HCT116 (cell line): ENCODE measurements at places on chromosomes 16 and 17. TPM values are rescaled to one million over a fixed set of nuclear protein-coding genes. Genes with fewer than 3 reads are reported as not detected.

DNA sequence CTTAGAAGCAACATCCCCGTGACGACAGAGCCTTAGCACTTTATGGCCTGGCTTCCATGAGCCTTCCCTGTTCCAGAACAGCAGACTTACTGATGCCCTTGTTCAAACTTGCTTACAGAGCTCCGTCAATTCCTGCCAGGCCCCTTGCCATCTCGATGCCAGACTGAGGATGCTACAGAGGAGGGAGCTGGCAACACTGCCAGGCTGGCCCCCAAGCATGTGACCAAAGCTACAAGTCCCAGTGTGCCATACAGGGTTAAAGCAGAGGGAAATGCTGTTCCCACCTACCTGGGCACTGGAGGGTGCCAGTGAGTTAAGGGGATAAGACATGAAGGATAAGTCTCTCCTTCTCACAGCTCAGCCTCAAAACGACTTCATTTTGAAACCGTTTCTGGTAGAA lies 33.5 kb upstream of the SREBF1 start:
- no peak for DNase-seq

DNA sequence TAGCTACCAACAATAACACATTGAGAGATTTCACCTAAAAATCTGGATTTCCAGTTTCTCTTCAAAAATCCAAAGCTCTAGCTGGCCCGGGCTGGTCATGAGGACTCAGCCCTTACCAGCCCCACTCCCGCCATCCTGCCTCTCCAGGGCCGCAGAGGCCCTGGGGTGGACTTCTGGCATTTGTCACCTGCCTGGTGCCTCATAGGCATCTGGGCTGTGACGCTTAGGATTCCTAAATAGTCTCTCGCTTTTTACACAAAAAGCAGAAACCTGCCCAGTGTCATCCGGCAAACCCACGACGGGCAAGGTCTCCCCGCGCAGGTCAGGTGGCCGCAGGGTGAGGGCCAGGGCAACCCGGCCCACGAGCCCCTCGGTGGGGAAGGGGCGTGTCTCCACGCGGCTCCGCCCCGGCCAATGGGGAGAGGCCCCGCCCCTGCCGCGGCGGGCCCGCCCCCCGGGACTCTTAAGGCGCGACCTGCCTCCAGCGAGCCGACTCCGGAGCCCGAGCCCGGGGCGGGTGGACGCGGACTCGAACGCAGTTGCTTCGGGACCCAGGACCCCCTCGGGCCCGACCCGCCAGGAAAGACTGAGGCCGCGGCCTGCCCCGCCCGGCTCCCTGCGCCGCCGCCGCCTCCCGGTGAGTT lies at the start of gene VASN:
TSS of gene VASN (plus strand) at position 492 of the 644 bp plus-strand sequence. CDS start 9,030 bp downstream, outside the sequence.
- DNase-seq, result peak; percentile 40

GRCh38 chr17:15457723-15458094 lies 9.7 kb downstream of the CDRT4 start:
- DNase-seq, result no peak

GRCh38 chr17:48307814-48308411 lies 122.1 kb downstream of the SKAP1 start:
- DNase-seq, result peak; percentile 78

DNA sequence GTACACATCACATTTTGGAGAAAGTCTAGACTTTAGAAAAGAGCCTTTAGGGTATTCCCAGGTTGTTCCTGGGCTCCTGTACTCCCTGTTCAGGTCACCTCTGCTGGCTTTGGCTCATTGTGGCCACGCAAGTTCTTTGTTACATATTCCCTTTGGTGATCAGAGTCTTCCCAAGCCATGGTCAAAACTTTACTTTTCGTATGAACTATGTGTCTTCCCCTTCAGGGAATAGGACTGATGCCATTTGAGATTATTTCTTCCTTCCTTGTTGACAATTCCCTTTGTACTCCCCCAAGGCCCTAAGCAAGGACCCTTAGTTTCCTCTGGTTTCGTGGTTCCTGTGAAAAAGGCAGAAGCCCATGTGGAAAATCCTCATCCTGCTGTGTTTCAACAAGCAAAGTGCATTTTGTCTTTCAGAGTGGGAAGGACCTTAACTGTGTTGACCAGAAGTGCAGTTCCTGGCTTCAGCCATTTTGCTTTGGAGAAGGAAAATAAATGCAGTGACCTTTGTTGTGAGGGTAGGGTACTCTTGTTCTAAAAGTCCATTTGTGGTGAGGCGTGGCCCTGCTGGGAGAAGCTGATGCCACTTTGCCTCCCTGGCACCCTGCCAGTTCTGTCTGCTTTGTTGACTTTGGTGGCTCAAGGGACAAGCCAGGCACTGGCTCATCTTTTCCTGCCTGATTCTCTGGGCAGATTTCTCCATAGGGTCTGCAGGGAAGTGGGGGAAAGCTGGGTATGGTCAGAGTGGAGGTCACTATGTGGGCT lies 55.1 kb downstream of the ZNRF1 start:
- peak; percentile 40 for DNase-seq

DNA sequence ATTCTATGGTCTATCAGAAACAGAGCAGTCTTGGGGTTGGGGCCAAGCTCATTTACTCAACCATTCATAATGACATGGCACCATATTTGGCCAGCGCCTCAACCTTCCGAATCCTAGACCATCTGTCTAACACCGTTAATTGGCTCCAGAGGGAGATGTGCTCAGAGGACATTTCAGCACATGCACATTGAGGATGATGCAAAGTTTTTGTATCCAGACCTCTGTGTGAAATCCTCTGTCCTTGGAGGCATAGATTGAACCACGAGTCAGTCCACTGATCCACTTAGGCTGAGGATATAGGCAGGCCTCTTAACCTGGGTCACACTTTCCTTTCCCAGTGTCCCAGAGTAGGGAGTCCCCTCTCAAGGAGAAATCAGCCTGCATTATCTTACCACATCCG lies 85.5 kb downstream of the SHISA6 start:
- no peak for DNase-seq

DNA sequence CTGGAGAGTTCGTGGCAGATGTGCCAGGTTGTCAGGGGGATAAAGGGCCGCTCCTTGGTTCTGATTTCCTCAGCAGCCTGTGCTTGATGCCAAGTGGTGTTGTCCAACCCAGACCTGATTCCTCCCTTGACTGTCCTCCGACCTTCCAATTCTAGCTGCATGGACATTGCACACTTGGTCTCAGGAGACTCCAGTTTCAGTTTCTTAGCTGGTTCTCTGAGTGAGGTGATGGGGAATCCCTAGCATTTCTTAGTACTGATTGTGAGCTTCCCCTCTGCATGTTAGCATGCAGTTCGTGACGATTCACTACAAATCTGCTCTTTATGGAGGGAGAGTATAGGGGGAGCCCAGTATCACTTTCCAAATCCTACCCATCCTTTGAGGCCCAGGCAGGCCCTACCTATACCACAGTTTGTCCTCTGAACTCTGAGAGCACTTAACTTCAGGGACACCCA lies 12.4 kb upstream of the CCR7 start:
- no peak for DNase-seq

- no peak for DNase-seq
These were observed 162.4 kb downstream of the PPM1E start for GRCh38 chr17:58918072-58918471.

DNA sequence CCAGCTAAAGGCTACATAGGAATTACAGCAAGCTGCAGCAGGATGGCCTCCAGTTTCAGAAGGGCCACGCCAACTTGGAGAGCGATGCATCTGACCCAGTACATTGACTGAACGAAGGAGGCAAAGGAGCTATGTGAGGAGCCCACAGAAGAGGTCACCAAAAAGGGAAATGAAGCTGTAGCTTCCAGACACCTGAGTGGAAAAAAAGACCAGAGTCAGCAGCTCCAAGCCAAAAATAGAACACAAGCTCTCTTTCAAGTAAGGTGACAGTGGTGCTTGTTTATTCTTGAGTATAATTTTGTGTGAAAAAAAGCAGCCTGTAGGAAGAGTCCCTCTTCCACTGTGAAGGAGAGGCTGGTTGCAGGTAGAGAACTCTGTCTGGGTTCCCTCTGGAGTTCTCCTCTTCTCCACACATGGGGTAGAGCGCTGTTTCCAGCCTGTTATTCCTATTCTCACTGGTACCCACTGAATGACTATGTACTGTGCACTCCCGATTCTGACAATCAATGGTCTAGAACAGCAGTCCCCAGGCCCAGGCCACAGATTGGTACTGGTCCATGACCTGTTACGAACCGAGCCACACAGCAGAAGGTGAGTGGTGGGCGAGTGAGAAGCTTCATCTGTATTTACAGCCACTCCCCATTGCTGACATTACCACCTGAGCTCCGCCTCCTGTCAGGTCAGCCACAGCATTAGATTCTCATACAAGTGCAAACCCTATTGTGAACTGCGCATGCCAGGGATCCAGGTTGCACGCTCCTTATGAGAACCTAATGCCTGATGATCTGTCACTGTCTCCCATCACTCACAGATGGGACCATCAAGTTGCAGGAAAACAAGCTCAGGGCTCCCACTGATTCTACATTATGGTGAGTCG lies 15.1 kb downstream of the CCL4 start:
- no peak for DNase-seq

DNA sequence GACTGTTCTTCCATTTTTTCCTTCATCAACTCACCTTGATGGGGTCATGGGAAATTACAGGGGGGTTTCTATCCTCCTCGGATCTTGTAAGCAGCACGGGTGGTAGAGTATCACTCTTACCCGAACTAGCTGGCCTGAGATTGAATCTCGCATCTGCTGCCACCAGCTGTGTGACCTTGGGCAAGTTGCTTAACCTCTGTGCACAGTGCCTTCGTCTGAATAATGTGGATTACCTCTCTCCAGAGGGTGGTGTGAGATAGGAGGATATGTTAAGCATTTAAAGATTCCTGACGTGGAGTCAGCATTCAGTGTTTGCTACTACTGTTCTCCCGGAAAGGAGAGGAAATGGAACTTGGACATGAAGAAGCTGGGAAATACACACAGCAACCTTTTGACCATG lies 24.4 kb downstream of the LASP1 start:
- no peak for DNase-seq

GRCh38 chr16:84633622-84634021 lies 14.7 kb upstream of the KLHL36 start:
- no peak for DNase-seq

- no peak for DNase-seq
These were observed 44.1 kb downstream of the TNFRSF13B start for GRCh38 chr17:16927641-16928321.

GRCh38 chr16:4647644-4647980 lies 23.0 kb downstream of the MGRN1 start:
- DNase-seq, result no peak

DNA sequence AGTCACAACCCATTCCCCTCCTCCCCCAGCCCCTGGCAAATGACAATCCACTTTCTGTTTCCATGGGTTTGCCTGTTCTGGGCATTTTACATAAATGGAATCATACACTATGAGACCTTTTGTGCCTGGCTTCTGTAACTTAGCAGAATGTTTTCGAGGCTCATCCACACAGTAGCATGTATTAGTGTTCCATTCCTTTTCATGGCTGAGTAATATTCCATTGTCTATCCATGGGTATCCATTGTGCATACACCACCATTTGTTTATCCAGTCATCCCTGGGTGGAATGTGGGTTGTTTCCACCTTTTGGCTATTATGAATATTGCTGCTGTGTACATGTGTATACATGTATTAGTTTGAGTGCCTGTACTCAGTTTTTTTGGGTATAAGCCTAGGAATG lies 33.7 kb upstream of the RCVRN start:
- no peak for DNase-seq

DNA sequence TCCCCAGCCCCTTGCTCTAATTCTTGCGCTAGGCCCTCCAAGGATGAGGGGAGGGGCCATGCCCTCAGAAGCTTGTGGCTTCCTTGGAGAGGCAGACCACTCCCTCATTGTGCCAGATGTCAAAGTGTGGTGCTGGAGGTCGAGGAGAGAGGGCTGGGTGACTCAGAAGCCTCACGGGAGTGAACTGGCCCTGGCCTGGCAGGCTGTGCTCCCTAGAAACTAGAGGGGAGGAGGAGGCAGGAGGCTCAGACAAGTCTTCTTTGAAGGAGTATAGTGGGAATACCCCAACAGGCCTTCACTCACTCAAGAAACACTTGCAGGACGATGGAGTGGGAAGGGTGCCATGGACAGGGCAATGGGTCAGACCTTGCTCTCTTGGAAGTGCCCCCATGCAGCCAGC lies 18.5 kb downstream of the ANKRD40 start:
- no peak for DNase-seq

DNA sequence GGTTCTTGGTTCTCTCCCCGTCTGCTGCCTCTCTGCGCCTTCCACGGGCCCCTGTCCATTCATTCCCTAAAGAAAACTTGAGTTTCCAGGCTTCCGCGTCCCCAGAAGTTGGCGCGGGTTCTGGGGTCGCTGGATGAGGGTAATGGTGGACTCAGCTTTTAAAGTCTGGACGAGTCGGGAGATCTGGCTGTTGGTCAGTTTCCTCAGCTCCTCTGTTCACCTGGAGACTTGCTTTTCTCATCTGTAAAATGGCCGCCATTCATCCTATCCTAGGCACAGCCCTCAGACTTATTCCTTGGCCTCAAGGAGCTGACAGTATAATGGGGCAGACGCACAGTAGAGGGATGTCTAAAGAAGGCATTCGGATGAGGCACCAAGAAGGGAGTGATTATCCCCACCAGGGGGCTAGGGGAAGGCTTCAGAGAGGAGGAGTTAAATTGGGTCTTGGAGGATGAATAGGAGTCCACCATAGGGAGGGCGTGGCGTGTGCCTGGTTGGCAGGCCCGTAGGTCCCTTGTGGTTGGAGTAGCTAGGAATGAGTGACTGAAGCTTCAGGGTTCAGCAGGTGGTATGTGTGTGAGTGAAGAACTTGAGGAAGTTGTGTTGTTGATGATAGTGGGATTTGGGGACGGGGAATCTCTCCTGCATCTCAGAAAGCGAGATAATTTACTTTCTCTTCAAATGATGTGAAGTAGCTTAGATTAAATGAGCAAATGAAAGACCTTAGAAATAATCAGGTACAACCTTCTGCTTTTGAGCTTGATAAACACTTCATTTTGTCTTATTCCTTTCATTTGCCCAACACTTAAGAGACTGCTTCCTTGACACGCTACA lies 652 bp downstream of the VPS35L start:
- DNase-seq, result peak; percentile 59

DNA sequence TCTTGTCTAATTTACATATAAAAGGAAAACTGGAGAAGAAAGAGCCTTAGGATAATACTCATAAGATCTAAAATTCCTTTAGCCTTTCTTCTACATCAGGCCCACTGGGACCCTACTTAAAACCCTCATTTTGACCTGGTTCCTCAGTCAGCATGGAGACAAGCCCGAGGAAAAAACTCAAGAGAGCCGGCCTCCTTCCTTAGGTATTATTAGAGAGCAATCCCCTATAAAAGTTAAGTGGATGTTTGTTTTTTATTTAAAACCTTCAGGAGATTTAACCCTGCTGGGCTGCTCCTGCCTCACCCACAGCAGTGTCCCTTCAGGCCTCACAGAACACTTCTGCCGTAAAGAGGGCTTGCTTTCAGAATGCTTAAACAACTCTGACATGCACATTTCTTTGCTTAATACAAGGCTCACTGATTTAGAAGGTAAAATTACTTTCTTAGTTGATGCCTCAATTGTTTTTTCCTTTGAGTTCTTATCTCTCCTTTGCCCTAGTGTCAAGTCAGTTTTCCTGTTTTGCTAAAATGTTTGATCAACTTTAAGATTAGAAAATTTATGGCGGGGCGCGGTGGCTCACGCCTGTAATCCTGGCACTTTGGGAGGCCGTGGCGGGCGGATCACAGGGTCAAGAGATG lies 145.6 kb upstream of the TBX2 start:
- DNase-seq, result no peak

The PARD6A gene
- total RNA-seq, result 5.6 TPM

The FN3K gene
- total RNA-seq, result 9.9 TPM

The C1QTNF1 gene
- total RNA-seq, result 4.0 TPM

The OTOP3 gene
- not detected for total RNA-seq
